Eye (tissue), 1 donor: ENCODE measurements at places on chromosomes 5 and 9.

- no peak for DNase-seq
Observed at GRCh38 chr5:1536871-1537602, 13.3 kb upstream of the LPCAT1 start.

GRCh38 chr9:93159601-93160471 lies 24.1 kb upstream of the WNK2 start:
- peak; percentile 94 for DNase-seq

GRCh38 chr5:107372723-107373450 lies 297.9 kb downstream of the EFNA5 start:
- DNase-seq, result peak; percentile 61

- no peak for DNase-seq
Observed at GRCh38 chr5:21774801-21775200, 1078.3 kb downstream of the CDH12 start.

DNA sequence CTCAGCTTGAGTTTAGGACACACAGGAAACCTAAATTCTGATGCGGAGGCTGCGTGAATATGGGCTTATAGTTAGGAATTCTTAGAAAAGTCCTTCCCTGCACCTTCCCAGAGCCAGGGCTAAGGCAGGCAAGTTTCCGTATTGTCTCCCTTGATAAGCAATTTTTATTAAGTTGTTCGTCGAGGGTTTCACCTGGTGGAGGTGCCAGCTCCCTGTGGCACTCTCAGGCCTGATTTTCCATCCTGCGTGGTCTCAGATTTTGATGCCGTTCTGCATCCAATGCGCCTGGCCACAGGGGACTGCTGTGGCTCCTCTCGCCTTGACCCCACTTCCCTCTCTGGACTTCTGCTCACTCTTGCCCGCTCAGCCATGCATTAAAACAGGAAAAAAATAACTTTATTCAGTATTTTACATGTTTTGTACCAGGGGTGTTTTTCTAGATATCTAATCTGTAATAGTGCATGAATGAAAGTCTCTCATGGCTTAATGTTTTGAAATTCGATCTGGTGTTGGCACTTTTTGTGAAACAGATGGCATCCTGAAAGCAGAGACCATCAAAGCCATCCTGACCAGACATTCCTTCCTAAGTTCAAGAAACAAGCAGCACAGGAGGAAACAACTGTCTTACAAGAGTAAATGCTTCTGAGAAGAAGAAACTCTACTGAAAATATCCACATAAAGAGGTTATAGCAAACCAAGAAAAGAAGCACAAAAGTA lies 50.7 kb downstream of the TRIP13 start:
- no peak for DNase-seq

GRCh38 chr9:77899679-77900354 lies 131.8 kb downstream of the GNAQ start:
- no peak for DNase-seq

DNA sequence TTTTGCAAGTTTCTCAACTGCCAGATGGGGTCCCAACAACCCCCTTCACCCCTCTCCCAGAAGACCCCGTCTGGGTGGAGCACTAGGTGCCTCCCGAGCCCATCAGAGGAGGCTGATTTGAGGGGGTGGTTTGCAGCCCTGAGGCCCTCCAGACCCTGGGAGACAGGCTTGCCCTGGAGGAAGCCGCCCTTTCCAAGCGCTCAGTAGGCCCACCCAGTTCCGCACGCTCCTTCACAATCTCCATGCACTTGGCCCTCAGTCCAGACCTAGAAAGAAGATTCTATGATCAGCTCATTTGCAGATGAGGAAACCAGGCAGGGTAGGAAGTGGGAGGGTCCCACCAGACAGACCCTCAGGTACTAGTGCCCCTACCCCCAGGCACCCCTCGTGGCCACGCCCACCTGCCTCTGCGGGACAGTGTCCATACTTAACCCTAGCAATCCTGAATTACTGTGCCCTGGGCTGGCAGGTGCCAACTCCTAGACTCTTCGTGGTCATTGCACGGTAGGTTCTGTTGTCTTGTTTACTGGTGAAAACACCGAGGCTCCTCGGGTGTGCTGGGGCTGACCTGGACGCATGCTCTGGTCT lies 22.3 kb downstream of the OR2V1 start:
- no peak for DNase-seq

DNA sequence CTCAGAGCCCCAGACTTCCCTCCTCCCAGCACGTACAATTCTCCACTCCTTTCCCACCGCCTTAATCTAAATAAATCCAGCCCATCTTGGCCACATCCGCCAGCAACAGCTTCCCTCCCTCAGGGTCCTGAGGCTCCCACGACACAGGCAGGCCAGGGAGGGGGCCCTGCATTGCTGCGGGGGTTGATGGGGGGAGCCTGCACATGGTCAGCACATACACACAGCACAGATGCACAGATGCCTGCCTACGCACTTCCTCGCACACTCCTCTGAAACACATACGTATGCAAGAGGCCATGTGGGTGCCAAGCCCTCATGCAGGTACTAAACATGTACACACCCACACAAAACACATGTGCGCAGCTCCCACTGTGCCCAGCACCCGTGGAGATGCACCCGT lies 14.8 kb downstream of the PDGFRB start:
- DNase-seq, result peak; percentile 61

DNA sequence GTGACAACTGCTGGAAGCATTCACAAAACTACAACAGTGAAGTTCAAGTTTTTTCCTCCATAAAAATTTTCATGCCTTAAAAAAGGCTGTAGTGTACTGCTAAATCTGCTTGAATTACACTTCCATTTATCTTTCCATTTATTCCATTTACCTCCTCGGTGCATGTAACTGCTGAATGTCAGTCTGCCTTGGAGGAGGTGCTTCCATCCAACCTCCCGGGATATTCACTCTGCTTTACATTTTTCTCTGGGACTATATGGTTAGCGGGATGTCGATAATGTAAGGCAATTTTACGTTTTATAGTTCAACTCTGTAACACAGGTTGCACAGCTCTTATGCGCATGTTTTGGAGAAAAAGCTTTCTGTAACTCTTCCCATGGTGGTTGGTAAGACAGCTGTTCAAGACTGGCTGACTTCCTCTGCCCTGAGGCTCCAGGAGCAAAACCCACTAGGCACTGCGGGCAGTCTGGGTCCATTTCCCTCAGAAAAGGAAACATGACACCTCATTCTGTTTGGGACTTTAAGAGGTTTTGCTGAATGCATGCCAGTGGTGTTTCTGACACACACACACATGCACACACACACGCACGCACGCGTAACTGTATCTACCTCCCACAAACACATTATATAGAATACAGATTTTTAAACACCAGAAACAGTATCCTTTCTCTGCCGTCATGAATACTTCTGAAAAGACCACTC lies 66.1 kb downstream of the SPTLC1 start:
- no peak for DNase-seq

DNA sequence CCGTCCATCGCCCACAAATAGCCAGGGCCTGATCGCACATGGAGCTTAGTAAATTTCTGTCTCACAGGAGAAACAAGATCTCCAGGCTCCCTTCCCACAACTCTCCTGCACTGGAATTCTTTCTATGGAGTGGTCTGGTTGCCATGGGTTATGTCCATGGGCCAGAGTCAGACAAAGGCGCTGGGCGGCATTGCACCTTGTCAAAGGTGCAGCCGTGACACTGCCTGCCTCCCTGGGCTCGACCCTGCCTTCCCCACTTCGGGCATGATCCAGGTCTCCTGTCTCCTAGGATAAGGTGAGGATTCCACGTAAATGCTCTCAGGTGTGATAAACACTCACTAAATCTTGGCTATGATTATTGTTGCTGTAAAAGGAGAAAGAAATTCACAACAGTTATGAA lies 130.0 kb downstream of the ADAMTS16 start:
- DNase-seq, result no peak

DNA sequence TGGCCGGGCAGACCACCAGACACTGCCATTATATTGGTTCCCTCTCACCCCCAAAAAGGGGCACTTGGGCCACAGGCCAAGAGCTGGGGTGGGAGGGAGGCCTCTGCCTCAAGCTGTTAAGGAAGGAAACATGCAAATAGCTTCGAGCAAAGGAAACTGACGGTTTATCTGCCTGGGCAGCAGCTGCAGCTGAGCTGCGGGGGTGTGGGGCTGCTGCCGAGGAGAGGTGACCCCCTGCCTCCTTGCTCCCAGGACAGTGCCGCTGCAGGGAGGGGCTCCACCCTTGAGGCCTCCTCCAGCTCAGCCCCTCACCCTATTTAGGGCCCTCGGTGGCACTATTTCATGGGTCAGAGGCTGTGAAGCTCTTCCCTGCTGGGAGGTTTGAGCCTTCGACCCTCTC lies 789 bp downstream of the DOK3 start:
- DNase-seq, result no peak

- no peak for DNase-seq
Observed at GRCh38 chr5:59100875-59101274, 518.0 kb downstream of the RAB3C start.

- no peak for DNase-seq
Observed at GRCh38 chr9:138023394-138024124, 146.0 kb downstream of the CACNA1B start.

DNA sequence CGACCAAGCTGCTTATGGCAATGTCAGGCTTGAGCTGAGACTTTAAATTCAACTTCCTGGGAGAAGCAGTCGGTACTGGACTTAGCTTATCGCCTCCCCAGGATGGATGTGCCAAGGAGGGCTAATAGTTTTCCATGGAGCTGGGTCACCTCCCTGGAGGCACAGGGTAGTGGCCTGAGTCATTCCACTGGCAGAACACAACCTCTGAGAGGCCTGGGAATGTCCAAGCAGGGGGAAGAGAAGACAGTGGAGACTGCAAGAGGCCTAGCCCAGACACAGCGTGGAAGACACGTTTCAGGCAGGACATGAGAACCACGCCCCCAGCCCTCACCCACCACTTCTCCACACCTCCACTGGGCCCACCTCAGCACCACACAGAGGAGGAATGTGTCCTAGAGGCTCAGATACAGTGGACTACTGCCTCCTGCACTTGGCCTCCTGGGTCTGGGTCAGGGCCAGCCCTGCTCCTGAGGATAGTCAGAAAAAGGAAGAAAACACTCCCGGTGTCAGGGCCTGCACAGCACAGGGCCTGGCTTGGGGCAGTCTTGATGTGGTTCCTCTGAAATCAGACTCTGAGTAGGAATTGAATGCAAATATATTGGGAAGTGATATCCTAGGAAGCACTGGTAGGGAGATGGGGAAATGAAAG lies 171.8 kb downstream of the FSTL4 start:
- DNase-seq, result no peak

- DNase-seq, result no peak
Observed at GRCh38 chr9:5580650-5581049, 48.3 kb upstream of the RIC1 start.

DNA sequence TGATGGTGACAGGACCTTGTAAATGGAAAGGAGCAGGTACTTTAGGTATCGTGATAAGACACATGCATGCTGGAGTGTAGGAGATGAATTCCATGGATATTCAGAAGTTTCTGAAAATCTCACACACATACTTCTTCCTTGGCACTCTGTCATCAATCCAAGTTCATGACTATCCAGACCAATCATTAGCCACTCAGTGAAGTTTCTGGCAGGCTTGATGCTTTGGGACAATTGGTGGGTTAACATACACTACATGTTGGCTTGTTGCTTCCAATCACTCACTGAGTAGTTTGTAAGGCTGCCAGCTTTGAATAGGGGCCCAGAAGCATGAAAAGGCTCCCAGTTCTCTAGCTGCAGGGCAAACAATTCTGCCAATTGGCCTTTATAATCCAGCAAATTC lies 147.6 kb downstream of the CEMIP2 start:
- no peak for DNase-seq

- no peak for DNase-seq
Observed at GRCh38 chr5:178180141-178180863, 6.9 kb downstream of the GMCL2 start.

DNA sequence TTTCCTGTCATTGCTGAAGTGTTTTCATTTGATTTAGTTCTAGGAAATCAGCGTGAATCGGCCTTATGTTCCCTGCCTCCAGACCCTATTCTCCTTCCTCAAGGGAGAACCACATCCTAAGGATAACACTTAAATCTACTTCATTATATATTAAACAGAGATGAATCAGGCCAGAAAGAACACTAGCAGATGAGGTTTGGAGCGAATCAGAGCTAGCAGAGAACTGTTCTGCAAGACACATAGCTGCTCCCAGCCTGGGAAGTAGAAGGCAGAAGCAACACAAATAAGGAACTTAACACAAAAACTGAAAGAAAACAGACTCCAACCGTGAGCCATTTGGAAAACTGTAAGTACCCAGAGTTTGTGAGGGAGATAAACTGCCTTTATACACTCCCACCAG lies 718.2 kb downstream of the SEMA5A start:
- DNase-seq, result no peak

- no peak for DNase-seq
Observed at GRCh38 chr5:175107028-175107588, 336.9 kb downstream of the DRD1 start.

- peak; percentile 30 for DNase-seq
Observed at GRCh38 chr5:66518753-66519152, 77.4 kb upstream of the MAST4 start.

DNA sequence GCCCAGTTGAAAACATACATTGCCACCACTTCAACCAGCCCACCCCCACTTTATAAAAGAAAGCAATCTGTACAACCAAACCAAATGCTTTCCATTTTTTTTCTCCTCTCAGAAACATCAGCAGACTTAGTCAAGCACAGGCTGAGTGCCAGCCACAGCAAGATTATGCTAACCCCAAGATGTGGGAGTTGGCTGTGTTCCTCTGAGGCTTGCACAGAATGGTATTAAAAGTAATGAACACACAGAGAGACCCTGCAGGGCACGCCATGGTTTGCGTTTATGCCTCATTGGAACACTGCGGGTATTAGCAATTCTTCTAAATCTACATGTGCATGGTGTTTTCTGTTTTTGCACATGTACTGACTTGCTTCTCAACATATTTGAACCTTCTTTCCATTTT lies 419.9 kb upstream of the GRAMD2B start:
- peak; percentile 63 for DNase-seq

GRCh38 chr5:173245319-173246134 lies 10.5 kb upstream of the NKX2-5 start:
- DNase-seq, result peak; percentile 77

GRCh38 chr9:90428517-90428916 lies 214.1 kb downstream of the DIRAS2 start:
- DNase-seq, result no peak

DNA sequence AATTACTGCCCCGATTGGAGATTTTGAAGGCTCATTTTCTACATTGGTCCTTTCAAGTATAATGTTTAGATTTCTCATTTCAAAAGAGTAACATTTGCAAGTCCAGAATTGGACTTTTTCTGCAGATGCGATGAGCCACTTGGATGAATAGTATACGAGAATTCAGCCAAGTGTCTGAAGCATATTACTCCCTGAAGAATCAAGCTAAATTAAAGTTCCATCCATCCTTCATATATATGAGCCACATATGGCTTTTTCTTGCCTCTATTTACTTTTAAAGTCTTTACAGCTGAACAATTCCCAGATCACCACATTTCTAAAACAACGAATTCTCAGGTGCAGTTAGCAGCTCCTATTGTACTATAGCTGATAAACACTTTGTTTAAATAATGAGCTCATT lies 288.7 kb downstream of the CEMIP2 start:
- no peak for DNase-seq

- peak; percentile 6 for DNase-seq
Observed at GRCh38 chr9:8863886-8864544, 1064.4 kb upstream of the DMAC1 start.
